ENCODE measurements at places on chromosomes 13 and 19. TPM values are rescaled to one million over a fixed set of nuclear protein-coding genes. Genes with fewer than 3 reads are reported as not detected.

RDH8 gene
- not detected for total RNA-seq

KLK8 gene
- total RNA-seq = not detected

CPT1C gene
- total RNA-seq = 15.6 TPM

OR7C1 gene
- total RNA-seq = not detected

GRIN2D gene
- 0.25 TPM for total RNA-seq

FUT2 gene
- total RNA-seq = not detected

C19orf85 gene
- total RNA-seq = not detected

PLVAP gene
- total RNA-seq = 0.50 TPM

PRR12 gene
- 2.4 TPM for total RNA-seq

ACER1 gene
- not detected for total RNA-seq

ZNF799 gene
- 2.4 TPM for total RNA-seq

GSX1 gene
- not detected for total RNA-seq

CLEC11A gene
- 79.9 TPM for total RNA-seq

ATP4B gene
- total RNA-seq = not detected

C19orf67 gene
- total RNA-seq = not detected

STARD13 gene
- 29.1 TPM for total RNA-seq

CCL25 gene
- not detected for total RNA-seq

APC2 gene
- total RNA-seq = 0.50 TPM

HMGB1 gene
- total RNA-seq = 693 TPM

FAM124A gene
- 2.2 TPM for total RNA-seq

IRS2 gene
- total RNA-seq = 5.9 TPM
